Activated CD8-positive, alpha-beta T cell treated with anti-CD3 and anti-CD28 coated beads for 36 hours (primary cell): ENCODE measurements at places on chromosomes 7 and 10. TPM values are rescaled to one million over a fixed set of nuclear protein-coding genes. Genes with fewer than 3 reads are reported as not detected.

LRIT1 gene
- not detected for total RNA-seq

HOXA11 gene
- 0.18 TPM for total RNA-seq

DDC gene
- 0.36 TPM for total RNA-seq

KCTD7 gene
- 5.4 TPM for total RNA-seq

DNA sequence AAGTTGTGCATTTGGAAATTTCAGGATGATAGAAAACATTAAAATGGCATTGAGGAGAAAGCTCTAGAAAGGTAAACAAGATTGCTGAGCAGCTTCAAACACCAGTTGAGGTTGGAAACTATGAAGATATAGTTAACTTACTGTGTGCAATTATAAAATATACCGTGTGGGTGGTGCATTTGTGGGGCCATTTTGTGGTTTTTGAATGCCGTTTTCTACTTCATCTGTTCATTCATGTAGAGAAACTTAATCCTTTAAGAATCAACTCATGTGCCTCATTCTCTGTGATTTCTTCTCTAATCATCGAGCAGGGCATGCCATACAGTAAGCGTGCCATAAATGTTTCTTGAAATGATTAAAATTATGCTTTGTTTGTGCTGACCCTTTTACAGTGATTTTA is 232.8 kb upstream of the TEX47 start:
- H3K27ac ChIP-seq: no peak overlapping the region
- H3K27me3 ChIP-seq: no peaks in the 10 kb centered on the region
- H3K4me3 ChIP-seq: no peak overlapping the region

- no peaks in the 10 kb centered on the region for H3K36me3 ChIP-seq
- H3K27me3 ChIP-seq: peaks cover 13% of the 10 kb centered on the region
- H3K4me1 ChIP-seq: no peaks in the 10 kb centered on the region
- no peak overlapping the region for H3K27ac ChIP-seq
These were observed 61.5 kb downstream of the IQUB start for GRCh38 chr7:123472750-123473445.

GRCh38 chr10:97532935-97533671 is 34.4 kb downstream of the UBTD1 start:
- H3K27me3 ChIP-seq: no peaks in the 10 kb centered on the region
- H3K36me3 ChIP-seq: no peaks in the 10 kb centered on the region
- DNase-seq: no peak
- no peaks in the 10 kb centered on the region for H3K4me1 ChIP-seq

DNA sequence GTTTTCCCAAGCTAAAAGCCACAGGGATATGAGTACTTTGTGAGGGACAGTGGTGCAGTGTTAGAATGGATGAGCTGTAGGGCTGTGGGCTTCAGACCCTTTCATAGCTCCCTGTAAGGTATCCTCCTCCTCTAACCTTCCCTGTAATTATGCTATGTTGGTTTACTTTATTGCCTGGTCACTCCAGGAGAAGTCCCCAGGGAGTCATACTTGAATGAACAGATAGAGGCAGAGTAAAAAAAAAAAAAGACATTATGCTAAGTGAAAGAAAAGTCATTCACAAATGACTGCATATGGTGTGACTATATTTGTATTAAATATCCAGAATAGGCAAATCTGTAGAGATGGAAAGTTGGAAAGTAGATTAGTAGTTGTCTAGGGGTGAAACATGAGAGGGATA is 434.4 kb downstream of the AUTS2 start:
- no peak for DNase-seq
- peaks cover 3% of the 10 kb centered on the region for H3K27me3 ChIP-seq
- no peaks in the 10 kb centered on the region for H3K4me1 ChIP-seq
- H3K36me3 ChIP-seq: no peaks in the 10 kb centered on the region
- no peak overlapping the region for H3K4me3 ChIP-seq

DNA sequence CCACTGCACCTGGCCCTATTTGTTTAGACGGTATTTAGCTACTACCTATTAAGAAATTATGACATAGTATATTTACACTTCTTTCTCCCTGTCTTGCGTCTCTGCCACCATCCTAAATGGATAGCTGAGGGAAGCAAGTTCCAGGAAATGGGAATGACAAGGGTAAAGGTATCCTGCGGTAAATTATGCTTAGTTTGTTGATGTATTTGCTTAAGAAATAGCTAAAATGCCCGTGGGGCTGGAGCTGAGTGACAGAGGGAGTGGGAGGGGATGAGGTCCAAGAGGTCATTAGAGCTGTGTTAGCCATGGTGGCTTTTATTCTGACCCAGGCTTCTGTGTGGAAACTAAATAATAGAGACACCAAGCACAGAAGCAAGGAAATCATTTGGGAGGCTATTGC is 29.0 kb upstream of the UBE2D1 start:
- no peaks in the 10 kb centered on the region for H3K4me1 ChIP-seq
- H3K27me3 ChIP-seq: peaks cover 19% of the 10 kb centered on the region
- H3K27ac ChIP-seq: no peak overlapping the region
- H3K36me3 ChIP-seq: no peaks in the 10 kb centered on the region

DNA sequence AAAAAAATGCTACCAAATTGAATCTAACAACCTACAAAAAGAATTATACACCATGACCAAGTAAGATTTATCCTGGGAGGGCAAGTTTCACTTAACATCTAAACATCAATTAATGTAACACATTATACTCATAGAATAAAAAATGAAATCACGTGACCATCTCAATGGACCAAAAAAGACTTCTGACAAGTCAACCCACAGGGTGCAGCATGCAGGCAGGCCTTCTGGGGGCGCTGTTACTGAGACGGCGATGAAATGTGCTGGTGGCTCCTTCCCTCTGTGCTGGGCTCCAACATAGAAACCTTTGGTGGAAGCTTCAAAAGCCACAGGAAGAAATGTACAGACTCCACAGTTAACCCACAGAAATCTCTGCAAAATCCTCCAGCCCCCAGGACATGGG is 103.1 kb downstream of the INHBA start:
- H3K4me3 ChIP-seq: no peak overlapping the region
- no peaks in the 10 kb centered on the region for H3K4me1 ChIP-seq
- H3K36me3 ChIP-seq: no peaks in the 10 kb centered on the region
- no peak overlapping the region for H3K27ac ChIP-seq

DNA sequence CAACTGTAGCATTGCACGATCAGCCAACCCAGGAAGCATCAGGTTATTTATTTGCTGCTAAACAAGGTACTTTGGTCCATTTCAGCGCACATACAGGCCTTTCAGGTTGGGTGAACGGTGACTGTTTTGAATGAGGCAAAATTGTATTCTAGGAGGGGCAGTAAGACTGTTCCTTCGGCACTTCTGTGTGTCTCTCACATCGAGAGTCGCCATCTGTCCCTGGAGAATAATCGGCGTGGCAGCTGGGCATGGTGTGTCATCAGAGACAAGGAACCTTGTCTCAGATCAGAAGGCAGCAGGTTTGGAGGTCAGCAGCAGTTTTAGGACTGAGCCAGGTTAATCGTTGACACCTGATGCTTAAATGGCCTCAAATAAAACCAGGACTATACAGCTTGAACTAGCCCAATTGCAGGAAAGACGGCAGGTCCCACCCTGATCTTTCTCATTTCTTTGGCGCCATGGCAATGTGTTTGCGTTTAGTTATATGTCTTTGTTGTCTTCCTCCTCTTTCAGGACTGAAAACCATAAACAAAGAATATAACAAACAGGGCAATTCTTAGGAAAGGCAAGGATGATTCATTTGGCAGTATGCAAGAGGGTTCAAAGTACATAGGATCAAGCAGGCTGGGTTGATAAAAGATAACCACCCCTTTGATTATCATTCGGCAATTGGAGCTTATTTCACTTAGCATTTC is 92.0 kb upstream of the PRR15 start:
- no peaks in the 10 kb centered on the region for H3K36me3 ChIP-seq
- DNase-seq: no peak
- H3K27ac ChIP-seq: no peak overlapping the region
- no peaks in the 10 kb centered on the region for H3K27me3 ChIP-seq
- H3K4me3 ChIP-seq: no peak overlapping the region
- no peaks in the 10 kb centered on the region for H3K4me1 ChIP-seq

DNA sequence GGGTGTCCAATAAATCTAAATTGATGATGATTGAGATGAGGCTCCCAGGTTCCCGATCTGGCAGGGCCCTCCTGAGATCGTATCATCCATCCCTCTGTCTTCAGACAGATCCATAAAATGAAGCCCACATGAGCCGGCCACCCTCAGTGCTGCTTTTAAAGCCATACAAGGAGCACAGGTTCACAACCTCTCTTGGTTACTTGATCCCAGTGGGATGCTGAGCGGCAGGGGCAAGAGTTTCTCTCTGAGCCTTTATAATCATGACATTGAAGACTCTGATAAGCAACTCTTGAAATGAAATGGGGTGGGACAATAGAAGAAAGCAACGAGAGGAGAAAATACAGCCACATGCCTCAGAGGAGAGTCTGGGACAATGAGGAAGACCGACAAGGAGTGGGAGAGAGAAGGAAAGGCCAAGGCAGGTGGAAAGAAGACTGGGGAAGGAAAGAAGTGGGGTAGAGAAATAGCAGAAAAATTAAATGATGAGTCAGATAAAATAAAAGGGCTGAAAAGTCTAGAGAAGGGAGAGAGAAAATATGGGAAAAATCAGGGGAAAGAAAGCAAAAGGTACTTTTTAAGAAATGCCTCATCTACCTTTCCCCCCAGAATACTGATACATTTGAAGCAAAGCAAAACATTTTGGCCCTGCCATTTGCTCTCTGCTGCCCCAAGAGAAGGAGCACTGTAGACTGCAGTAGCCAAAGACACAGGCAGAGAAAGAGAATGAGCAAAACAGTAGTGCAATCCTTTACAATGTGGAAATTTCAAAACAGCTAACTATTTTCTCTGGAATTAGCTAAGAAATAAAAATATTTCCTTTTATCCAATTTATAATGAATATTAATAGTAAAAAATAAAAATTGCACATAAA is 14.6 kb downstream of the GBX1 start:
- DNase-seq: no peak
- no peak overlapping the region for H3K27ac ChIP-seq
- no peak overlapping the region for H3K4me3 ChIP-seq
- peaks cover 27% of the 10 kb centered on the region for H3K27me3 ChIP-seq

DNA sequence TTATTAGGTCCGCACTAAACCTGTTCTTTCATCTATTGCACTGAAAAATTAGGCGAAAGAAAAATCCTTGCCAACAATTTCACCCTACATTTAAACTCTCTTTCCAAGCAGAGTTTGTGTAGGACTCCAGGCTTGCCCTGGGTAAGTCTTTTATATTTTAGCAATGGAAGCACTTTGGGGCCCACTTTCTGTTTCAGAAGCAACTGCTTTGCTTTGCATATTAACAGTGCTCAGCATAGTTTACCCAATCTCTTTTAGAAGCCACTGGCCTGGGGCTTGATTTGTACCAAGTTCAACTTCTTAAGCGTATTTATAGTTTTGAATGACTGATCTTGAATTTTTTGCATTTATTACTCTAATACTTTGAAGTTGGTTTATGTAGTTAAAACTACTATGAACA is 78.8 kb upstream of the MDFIC start:
- no peak overlapping the region for H3K4me3 ChIP-seq
- H3K36me3 ChIP-seq: no peaks in the 10 kb centered on the region
- H3K27me3 ChIP-seq: peaks cover 18% of the 10 kb centered on the region
- no peak for DNase-seq
- peaks cover 2% of the 10 kb centered on the region for H3K4me1 ChIP-seq

GRCh38 chr7:33727315-33727714 is 178.0 kb upstream of the BMPER start:
- no peaks in the 10 kb centered on the region for H3K27me3 ChIP-seq
- DNase-seq: no peak
- peaks cover 3% of the 10 kb centered on the region for H3K36me3 ChIP-seq
- no peak overlapping the region for H3K27ac ChIP-seq
- H3K4me1 ChIP-seq: no peaks in the 10 kb centered on the region

DNA sequence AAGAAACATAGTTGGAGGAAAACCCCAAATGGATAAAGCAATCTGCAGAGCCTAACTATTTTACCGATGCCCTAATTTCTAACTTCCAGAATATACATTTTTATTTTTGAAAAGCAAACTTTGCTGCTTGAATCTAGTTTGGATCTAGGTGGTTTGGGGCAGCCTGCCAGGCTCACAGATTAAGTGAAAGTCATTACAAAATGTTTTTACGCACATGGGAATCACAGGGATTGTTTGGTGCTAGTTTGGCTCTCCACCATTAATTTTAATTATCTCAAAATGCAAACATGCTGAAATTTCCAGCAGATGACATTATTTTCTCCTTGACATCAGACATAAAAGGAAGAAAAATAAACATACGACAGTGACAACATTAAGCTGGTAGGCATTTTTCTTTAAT is 166.7 kb upstream of the INHBA start:
- no peak overlapping the region for H3K27ac ChIP-seq
- no peak for DNase-seq
- H3K4me3 ChIP-seq: no peak overlapping the region

DNA sequence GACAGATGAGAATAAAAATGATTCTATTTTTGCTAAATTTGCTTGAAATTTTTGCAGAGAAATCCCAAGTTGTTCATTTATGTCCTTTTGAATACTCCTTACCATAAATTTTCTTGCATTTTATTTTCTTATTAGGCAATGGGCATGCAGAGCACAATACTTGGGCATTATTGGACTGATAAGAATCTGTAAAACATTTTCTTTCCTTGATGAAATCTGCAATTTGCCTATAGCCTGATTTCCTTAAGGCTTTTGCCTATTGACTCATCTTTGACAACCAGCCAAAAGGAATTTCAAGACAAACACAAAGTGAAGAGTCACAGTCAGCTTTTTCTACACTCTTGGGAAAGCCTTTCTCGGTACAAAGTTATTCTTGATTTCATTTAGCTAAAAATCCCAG is 30.5 kb upstream of the GNAT3 start:
- no peak for DNase-seq
- no peak overlapping the region for H3K27ac ChIP-seq
- H3K36me3 ChIP-seq: no peaks in the 10 kb centered on the region
- no peaks in the 10 kb centered on the region for H3K4me1 ChIP-seq
- H3K27me3 ChIP-seq: no peaks in the 10 kb centered on the region
